Omental fat pad (tissue), 4 donors: ENCODE measurements at places on chromosomes 1 and 21.

- no peak for DNase-seq
Observed at GRCh38 chr1:229596925-229597699, 28.8 kb downstream of the TAF5L start.

- peak; percentile 30 for DNase-seq
Observed at GRCh38 chr21:36059823-36060158, 535 bp downstream of the SETD4 start.

GRCh38 chr1:39539252-39539790 lies 37.3 kb downstream of the PABPC4 start:
- DNase-seq: no peak

DNA sequence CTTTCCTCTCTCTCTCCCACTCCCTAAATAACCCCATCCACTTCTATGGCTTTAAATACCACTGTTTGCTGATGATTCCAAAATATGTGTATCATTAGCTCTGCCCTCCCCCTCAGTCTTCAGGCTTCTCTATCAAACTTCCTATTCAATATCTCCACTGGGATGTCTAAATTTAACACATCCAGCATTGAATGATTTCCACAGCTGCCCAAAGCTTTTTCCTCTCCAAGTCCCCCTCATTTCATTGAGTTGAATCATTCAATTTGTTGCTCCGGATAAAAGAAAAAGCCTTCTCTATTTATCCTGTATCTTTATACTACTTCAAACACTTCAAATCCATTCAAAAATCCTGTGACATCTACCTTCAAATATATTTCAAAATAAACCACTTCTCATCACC lies 225.0 kb downstream of the SEC16B start:
- no peak for DNase-seq

- DNase-seq: no peak
Observed at GRCh38 chr1:184945678-184946412, 28.5 kb downstream of the NIBAN1 start.

- DNase-seq: no peak
Observed at GRCh38 chr1:153437236-153437635, 20.9 kb downstream of the S100A7A start.

DNA sequence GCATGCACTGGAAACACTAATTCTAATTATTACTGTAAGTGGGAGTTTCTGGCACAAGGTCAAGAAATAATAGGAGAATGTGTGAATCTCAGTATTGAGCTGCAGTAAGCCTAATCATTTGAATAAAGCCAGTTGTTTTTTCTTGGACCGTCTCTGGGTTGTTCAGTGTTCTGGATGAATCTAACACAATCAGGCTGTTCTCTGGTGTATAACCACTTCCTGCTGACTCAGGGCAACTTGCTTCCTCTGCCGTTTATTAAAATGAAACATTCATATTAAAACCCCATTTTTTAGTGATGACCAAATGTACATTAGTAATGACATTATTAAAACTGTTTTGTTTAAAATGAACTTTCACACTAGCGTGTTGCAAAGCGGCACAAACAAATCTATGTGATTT lies 273.1 kb upstream of the SNX7 start:
- DNase-seq: no peak

GRCh38 chr1:53327182-53327913 lies 522 bp downstream of the LRP8 start:
- no peak for DNase-seq

DNA sequence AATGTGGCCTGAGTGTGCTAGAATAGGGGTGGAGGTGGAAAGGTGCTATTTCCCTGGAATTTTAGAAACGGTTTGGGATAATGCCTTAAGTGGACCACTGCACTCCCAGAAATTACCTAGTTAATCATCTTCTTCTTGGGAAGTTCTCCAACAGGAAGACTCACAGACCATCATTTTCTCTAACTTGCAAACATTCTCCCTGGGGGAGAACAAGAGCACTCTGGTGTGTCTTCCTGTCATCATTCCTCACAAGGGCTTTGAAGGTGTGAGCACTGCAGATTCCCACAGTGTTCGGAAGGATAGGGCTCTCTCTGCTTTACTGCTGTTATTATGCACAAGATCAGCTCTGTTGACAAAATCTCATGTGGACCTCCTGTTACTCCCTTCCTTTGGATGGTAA lies 54.9 kb upstream of the TSPAN2 start:
- DNase-seq: no peak

- DNase-seq: peak; percentile 29
Observed at GRCh38 chr1:72037745-72038343, 244.5 kb downstream of the NEGR1 start.

DNA sequence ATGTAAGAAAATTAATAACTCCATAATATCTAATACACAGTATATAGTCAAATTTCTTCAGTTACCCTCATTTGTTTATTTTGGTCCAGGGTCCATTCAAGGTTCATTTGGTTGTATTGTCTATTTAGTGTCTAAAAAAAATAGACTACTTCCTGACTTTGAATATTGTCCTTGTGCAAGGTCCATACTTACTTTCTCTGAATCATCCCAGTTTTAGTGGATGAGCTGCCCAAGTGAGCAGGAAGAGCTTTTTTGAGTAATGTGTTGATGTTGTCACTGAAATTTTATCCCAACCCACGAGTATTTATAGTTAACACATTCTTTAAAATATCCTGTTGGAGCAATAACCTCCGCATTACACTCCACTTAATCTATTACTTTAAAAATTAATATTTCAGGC lies 45.6 kb upstream of the FASLG start:
- DNase-seq: no peak

GRCh38 chr1:36366091-36366661 lies 19.5 kb downstream of the STK40 start:
- DNase-seq: no peak
